ENCODE measurements at places on chromosomes 7 and 10. TPM values are rescaled to one million over a fixed set of nuclear protein-coding genes. Genes with fewer than 3 reads are reported as not detected.

Gene POMZP3
- total RNA-seq, result 8.8 TPM

DNA sequence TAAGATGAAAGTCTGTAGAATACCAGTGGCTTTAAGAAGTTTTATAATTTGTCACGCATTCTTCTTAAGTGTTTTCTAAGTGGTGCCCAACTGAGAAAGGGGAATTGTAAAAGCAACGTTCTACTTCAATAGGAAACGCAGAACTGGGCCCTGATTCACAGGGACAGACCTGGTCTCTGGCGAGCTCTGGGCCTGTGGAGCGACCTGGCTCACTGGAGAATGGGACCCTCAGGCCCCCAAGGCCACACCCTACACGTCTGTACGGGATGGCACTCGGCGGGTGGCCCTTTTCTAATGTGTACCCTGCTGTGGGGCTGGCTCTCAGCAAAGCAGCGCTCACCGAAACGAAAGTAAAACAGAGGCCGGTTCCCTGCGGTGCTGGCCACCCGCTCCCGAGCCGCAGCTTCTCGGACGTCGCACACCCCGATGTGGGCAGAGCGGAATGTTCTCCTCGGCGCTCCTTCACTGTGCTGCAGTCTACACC is 205.0 kb downstream of the DIP2C start:
- DNase-seq, result peak; percentile 51

DNA sequence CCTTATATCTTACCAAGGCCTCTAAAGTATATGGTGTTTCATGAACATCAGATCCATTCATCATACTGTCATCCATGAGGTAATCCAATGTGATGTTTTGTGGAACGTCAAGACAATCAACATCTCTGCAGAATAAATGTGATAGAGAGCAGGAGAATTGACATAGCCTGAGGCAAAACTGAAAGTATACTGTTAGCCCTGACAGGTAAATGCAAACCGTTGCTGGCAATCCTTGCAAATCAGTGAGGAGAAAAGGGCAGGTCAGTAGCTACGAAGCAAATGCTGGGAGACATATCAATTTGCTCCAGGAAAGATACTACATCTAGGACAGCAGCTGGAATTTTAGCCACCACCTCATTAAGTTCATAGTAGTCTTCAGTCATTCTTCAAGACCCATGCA is 4.5 kb upstream of the CCDC3 start:
- DNase-seq, result no peak

GRCh38 chr7:83476511-83477050 is 172.4 kb downstream of the SEMA3E start:
- no peak for DNase-seq

DNA sequence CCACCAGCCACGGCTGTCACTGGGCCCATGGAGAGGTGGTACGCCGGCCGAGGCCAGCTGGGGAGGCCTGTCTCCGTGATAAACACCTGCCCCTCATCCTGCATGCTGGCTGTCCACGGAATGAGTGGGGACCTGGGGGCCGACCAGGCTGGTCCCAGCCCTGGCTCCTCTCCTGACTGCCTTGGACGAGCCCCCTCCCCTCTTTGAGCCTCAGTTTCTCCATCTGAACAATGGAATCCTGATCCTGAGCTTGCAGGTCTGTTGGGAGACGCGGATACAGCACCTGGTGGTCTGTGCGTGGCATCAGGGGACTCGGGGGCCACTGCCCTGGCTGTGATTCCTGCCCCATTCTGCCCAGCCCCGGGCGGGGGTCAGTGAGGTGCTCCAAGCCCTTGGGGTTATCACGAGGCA is 109.9 kb downstream of the MICALL2 start:
- no peak for DNase-seq

- no peak for DNase-seq
These were observed 979 bp downstream of the LRRC4 start for GRCh38 chr7:128030263-128030653.

GRCh38 chr7:10034843-10035556 is 938.7 kb upstream of the PHF14 start:
- no peak for DNase-seq
